A549 treated with GW870086 at 1 μM for 4 hours (cell line): ENCODE measurements at places on chromosomes 13 and 19. TPM values are rescaled to one million over a fixed set of nuclear protein-coding genes. Genes with fewer than 3 reads are reported as not detected.

The CYP4F11 gene
- 5.1 to 7.4 TPM (median 5.1 TPM) in 5 replicates for total RNA-seq

The CYP2F1 gene
- total RNA-seq: not detected in 5 replicates

The PSG1 gene
- 0.17 to 0.30 TPM (median 0.23 TPM) in 5 replicates for total RNA-seq

The SYNGR4 gene
- 3.2 to 6.0 TPM (median 4.1 TPM) in 5 replicates for total RNA-seq

The USP12 gene
- total RNA-seq: 17.5 to 23.3 TPM (median 19.2 TPM) in 5 replicates

The C13orf42 gene
- not detected in 5 replicates for total RNA-seq

The NLRP5 gene
- total RNA-seq: 0.03 to 0.09 TPM (median 0.05 TPM) in 4 of 5 replicates, not detected in the other

The NXNL1 gene
- total RNA-seq: not detected in 5 replicates
